Astrocyte (in vitro differentiated cells and primary cell): ENCODE measurements at places on chromosomes 16 and 17. TPM values are rescaled to one million over a fixed set of nuclear protein-coding genes. Genes with fewer than 3 reads are reported as not detected.
A peak's percentile ranks its signal among the peaks of the same experiment; 100 is the strongest.

GRCh38 chr17:4678448-4679026 lies 25.4 kb downstream of the PELP1 start:
- peak; percentile 87 for DNase-seq

The CDRT15 gene
- total RNA-seq: not detected in 2 replicates

- DNase-seq: no peak
Observed at GRCh38 chr16:47694543-47694942, 233.4 kb downstream of the PHKB start.

GRCh38 chr17:60090417-60090816 lies 11.7 kb upstream of the HEATR6 start:
- DNase-seq: no peak

DNA sequence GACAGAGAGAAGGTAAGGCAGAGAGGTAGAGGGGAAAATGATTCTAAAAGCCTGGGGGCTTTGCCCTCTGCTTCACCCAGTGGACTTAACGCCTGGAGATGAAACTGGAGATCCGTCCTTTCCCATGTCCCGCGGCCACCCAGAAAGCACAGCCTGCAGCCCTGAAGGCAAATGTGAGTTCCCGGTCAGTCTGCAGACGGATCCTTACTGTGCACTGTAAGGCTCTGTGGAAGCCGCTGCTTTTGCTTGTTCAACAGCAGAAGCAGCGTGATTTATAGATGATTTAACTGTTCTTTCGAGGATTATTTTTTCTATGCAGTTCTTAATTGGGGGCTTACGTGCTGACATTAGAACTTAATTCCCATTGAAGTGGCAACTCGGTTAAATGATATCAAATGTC lies 290.4 kb downstream of the FOXL1 start:
- DNase-seq: no peak
